Activated naive CD8-positive, alpha-beta T cell treated with anti-CD3 and anti-CD28 coated beads, Interleukin-2, amount 10 ng/mL, durations not matched to agents 7 days and 5 days (primary cell): ENCODE measurements at places on chromosomes 1 and 21. TPM values are rescaled to one million over a fixed set of nuclear protein-coding genes. Genes with fewer than 3 reads are reported as not detected.

DNA sequence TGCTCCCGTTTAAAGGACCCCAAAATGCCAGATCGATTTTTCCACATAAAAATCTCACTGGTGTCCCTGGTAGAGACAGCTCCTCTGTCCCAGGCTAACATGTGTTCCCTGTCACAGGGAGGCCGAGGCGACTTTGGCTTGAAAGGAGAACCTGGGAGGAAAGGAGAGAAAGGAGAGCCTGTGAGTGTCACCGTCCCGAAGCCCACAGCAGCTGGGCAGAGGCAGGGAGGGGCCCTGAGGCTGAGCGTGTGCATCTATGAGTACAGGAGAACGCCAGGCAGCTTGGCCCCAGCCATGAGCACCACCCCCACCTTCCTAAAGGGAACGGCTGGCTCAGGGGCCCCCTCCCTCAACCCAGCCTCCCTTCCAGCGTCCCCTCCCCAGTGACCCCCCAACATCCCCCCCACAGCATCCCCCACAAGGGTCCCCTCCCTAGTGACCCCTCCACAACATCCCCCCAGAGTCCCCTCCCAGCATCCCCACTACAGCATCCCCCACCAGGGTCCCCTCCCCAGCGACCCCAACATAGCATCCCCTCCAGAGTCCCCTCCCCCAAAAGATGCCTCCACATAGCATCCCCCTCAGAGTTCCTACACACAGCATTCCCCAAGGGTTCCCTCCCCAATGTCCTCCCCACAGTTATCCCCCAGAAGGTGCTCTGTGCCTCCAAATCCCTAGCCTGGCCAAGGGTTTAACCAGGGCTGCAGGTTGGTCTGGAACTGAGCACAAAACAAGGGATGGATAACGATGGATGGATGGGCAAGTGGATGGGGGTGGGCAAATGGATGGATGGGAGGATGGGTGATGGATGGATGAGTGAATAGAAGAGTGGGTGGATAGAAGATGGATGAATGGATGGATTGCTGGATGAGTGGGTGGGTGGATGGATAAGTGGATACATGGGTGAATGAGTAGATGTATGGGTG is 25.1 kb downstream of the COL6A2 start:
- H3K4me1 ChIP-seq = no peaks in the 10 kb centered on the region
- H3K27me3 ChIP-seq = no peaks in the 10 kb centered on the region
- no peak for DNase-seq
- no peak overlapping the region for H3K27ac ChIP-seq

DNA sequence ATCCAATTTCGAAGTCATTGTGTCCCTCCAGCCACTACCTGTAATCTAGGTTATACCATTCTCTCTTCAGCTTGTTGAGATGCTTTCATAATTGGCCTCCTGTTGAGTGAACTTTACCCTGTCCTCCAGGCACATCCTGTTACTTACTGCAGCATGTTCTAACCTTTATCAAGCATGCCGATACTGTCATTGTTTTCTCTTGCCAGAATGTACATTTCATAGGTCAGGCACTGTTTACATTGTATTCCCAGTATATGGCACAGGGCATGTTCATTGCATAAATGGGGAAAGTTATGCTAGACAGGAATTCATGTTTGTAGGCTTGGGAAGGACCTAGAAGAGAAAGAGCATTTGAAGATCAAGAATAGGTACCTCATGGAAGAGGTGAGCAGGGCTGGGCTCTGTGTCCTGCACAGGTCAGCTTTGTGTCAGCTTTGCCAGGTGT is 10.2 kb downstream of the CXADR start:
- peaks cover 6% of the 10 kb centered on the region for H3K27me3 ChIP-seq
- no peaks in the 10 kb centered on the region for H3K36me3 ChIP-seq
- no peak overlapping the region for H3K27ac ChIP-seq
- H3K4me1 ChIP-seq = no peaks in the 10 kb centered on the region
- DNase-seq = no peak

GRCh38 chr1:27427816-27428315 is 35.4 kb downstream of the GPR3 start:
- peak overlapping the region; percentile 80 for H3K4me3 ChIP-seq
- no peaks in the 10 kb centered on the region for H3K27me3 ChIP-seq
- H3K4me1 ChIP-seq = peaks cover 38% of the 10 kb centered on the region
- no peak for DNase-seq
- peaks cover 18% of the 10 kb centered on the region for H3K36me3 ChIP-seq

The GPR37L1 gene
- not detected for total RNA-seq

The SLC6A17 gene
- total RNA-seq = not detected

GRCh38 chr1:86951430-86951829 is 37.0 kb downstream of the HS2ST1 start:
- DNase-seq = no peak
- H3K4me1 ChIP-seq = peaks cover 1% of the 10 kb centered on the region
- H3K27ac ChIP-seq = no peak overlapping the region
- no peak overlapping the region for H3K4me3 ChIP-seq
- H3K27me3 ChIP-seq = no peaks in the 10 kb centered on the region

The PCAT6 gene
- total RNA-seq = not detected

DNA sequence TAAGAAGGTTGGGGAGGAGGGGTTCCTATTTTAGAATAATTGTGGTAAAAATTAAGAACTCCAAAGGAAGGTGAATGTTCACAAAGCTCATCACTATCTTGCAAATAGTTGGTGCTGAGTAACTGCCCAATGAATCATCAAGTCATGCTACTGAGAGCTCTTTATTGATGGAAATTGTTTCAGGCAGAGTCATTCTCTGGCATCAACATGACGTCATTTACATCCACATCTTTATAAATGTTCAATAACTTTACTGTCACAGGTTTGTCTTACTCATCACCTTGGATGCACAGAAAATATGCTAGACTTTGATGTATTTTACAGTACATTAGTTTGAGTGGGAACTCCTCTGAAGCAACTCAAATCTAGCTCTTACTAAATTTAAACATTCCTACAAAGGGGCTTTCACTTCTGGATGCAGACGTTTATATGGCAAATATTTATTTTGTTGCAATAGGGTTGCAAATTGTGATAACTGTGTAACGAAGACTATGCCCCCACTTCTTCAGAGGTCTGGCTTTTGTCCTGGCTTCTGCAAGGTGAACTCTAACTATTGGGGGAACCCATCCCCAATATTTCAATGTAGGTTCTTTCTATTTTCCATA is 273.7 kb upstream of the AJAP1 start:
- DNase-seq = no peak
- no peaks in the 10 kb centered on the region for H3K36me3 ChIP-seq
- H3K27me3 ChIP-seq = no peaks in the 10 kb centered on the region
- H3K4me1 ChIP-seq = peaks cover 6% of the 10 kb centered on the region
- H3K27ac ChIP-seq = no peak overlapping the region
- no peak overlapping the region for H3K4me3 ChIP-seq

The CCDC18 gene
- 25.2 TPM for total RNA-seq

- no peak overlapping the region for H3K4me3 ChIP-seq
- H3K4me1 ChIP-seq = no peaks in the 10 kb centered on the region
- H3K27ac ChIP-seq = no peak overlapping the region
- peaks cover 4% of the 10 kb centered on the region for H3K27me3 ChIP-seq
- H3K36me3 ChIP-seq = no peaks in the 10 kb centered on the region
Measured at GRCh38 chr21:26788790-26789189, 56.4 kb downstream of the ADAMTS1 start.

GRCh38 chr1:205003358-205004131 is 39.5 kb upstream of the CNTN2 start:
- H3K36me3 ChIP-seq = no peaks in the 10 kb centered on the region
- DNase-seq = no peak
- H3K4me1 ChIP-seq = peaks cover 5% of the 10 kb centered on the region

GRCh38 chr1:78743626-78744025 is 94.0 kb downstream of the IFI44 start:
- no peak overlapping the region for H3K27ac ChIP-seq
- no peaks in the 10 kb centered on the region for H3K4me1 ChIP-seq
- no peaks in the 10 kb centered on the region for H3K36me3 ChIP-seq
- no peak overlapping the region for H3K4me3 ChIP-seq

GRCh38 chr1:37948166-37948565 is 1.3 kb upstream of the INPP5B start:
- H3K36me3 ChIP-seq = peaks cover 3% of the 10 kb centered on the region
- H3K27ac ChIP-seq = no peak overlapping the region
- H3K4me3 ChIP-seq = no peak overlapping the region

DNA sequence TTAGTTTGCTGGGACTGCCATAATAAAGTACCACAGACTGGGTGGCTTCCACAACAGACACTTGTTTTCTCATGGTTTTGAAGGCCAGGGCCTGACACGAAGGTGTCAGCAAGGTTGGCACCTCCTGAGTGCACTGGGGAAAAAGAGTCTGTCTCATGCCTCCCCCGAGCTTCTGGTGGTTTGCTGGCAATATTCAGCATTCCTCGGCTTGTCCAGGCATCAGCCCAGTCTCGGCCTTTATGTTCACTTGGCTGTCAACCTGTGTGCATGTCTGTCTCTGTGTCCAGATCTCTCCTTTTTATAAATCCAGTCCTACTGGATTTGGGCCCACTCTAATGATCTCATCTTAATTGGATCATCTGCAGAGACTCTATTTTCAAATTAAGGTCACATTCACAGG is 72.6 kb downstream of the DOP1B start:
- H3K4me3 ChIP-seq = no peak overlapping the region
- peaks cover 2% of the 10 kb centered on the region for H3K4me1 ChIP-seq
- DNase-seq = no peak
- no peak overlapping the region for H3K27ac ChIP-seq
- peaks cover 12% of the 10 kb centered on the region for H3K36me3 ChIP-seq
- H3K27me3 ChIP-seq = no peaks in the 10 kb centered on the region

DNA sequence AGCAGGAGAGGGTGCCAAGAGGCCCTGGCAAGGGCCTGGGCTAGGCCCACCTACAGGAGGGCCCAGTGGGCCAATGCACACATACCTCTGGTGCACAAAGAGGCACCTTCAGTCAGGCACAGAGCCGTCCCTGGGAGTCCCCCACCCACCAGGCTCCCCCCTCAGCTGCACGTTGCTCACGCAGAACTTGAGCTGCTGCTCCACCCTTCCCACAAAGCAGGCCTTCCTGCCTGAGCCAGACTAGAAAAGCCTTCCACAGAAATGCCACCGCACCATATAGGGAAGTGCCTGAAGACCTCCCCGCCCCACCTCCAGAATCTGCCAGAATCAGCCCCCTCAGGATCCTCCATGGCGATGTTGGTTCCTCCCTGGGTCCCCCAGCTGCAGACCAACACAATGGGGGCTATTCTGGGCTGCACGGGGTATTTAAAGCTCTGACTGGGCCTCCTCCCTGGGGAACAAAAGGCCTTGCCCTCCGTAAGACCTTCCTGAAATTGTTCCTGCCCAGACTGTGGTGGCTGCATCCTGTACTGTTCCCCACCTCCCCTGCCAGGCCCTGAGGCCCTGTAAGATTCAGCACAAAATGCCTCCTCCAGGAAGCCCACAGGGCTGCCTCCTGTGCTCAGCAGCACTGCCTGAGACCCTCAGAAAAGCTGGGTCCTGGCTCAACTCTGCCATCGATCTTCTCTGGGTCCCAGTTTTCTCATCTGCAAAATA is 27.2 kb downstream of the HSPG2 start:
- peaks cover 20% of the 10 kb centered on the region for H3K4me1 ChIP-seq
- H3K4me3 ChIP-seq = peak overlapping the region; percentile 45
- peak; percentile 45 for DNase-seq
- peak overlapping the region; percentile 59 for H3K27ac ChIP-seq

GRCh38 chr21:34889320-34889675 is 159.8 kb downstream of the RUNX1 start:
- DNase-seq = no peak
- peak overlapping the region; percentile 90 for H3K4me3 ChIP-seq
- H3K36me3 ChIP-seq = no peaks in the 10 kb centered on the region
- H3K4me1 ChIP-seq = peaks cover 21% of the 10 kb centered on the region

DNA sequence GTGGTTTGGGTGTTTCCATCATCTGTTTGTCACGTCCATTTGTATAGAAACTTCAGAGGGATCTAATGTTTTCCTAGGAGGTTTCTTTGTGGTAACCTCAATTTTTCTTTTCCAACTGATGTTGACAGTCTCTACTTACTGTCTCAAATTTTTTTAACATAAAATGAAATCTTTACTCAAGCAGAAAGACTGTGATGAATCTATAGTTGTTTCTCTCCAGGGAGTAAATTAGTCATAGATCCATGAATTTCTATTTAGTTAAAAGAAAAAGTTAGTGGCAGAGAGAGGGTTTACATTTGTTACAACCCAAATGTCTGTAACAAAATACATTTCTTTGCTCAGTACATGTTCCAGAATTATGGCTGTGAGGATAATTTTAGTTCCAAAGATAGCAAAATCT is 161.6 kb downstream of the DISP1 start:
- H3K27me3 ChIP-seq = no peaks in the 10 kb centered on the region
- H3K4me3 ChIP-seq = no peak overlapping the region
- no peaks in the 10 kb centered on the region for H3K36me3 ChIP-seq
- no peak for DNase-seq
- H3K4me1 ChIP-seq = no peaks in the 10 kb centered on the region
- H3K27ac ChIP-seq = no peak overlapping the region

GRCh38 chr1:111769517-111770146 is 13.9 kb downstream of the DDX20 start:
- H3K4me3 ChIP-seq = no peak overlapping the region
- H3K36me3 ChIP-seq = peaks cover 15% of the 10 kb centered on the region
- no peaks in the 10 kb centered on the region for H3K27me3 ChIP-seq
- DNase-seq = no peak

GRCh38 chr1:51442198-51442597 is 76.9 kb downstream of the EPS15 start:
- no peaks in the 10 kb centered on the region for H3K27me3 ChIP-seq
- H3K4me3 ChIP-seq = no peak overlapping the region
- H3K27ac ChIP-seq = no peak overlapping the region
- H3K36me3 ChIP-seq = peaks cover 34% of the 10 kb centered on the region
- no peak for DNase-seq

DNA sequence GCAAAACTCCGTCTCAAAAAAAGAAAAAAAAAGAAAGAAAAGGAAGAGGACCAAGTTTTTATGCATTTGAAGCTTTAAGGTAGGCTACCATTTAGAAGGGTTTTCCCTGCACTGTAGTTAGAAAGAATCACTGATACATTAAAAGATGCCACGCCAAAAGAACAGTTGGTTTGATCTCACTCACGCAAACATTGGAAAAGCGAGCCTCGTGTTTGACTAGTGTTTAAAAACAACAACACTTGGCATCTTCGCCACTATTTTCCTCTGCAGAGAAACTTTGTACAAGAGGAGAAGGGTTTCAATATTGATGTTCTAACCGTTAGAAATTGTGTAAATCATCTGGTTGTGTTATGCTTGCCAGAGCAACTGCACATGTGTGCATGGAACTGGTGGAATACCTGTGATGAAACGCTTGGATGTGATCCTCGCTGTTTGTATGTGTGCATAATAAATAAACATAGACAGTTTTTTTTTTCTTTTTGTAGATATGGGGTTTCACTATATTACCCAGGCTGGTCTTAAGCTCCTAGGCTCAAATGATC is 24.0 kb upstream of the CAMTA1 start:
- peaks cover 4% of the 10 kb centered on the region for H3K27me3 ChIP-seq
- DNase-seq = no peak
- H3K27ac ChIP-seq = no peak overlapping the region
- no peaks in the 10 kb centered on the region for H3K36me3 ChIP-seq
- H3K4me3 ChIP-seq = no peak overlapping the region

- H3K36me3 ChIP-seq = no peaks in the 10 kb centered on the region
- no peak for DNase-seq
- H3K4me3 ChIP-seq = no peak overlapping the region
- no peaks in the 10 kb centered on the region for H3K27me3 ChIP-seq
- no peaks in the 10 kb centered on the region for H3K4me1 ChIP-seq
- H3K27ac ChIP-seq = no peak overlapping the region
Measured at GRCh38 chr1:220487297-220487820, 40.6 kb upstream of the MARK1 start.

GRCh38 chr1:27455139-27455811 is 34.7 kb downstream of the WASF2 start:
- peaks cover 4% of the 10 kb centered on the region for H3K36me3 ChIP-seq
- no peaks in the 10 kb centered on the region for H3K27me3 ChIP-seq
- peak overlapping the region; percentile 68 for H3K4me3 ChIP-seq
- peak overlapping the region; percentile 84 for H3K27ac ChIP-seq
- H3K4me1 ChIP-seq = peaks cover 36% of the 10 kb centered on the region

The CFHR3 gene
- not detected for total RNA-seq

The INAVA gene
- 0.14 TPM for total RNA-seq
